ENCODE measurements at places on chromosomes 1 and 21.

DNA sequence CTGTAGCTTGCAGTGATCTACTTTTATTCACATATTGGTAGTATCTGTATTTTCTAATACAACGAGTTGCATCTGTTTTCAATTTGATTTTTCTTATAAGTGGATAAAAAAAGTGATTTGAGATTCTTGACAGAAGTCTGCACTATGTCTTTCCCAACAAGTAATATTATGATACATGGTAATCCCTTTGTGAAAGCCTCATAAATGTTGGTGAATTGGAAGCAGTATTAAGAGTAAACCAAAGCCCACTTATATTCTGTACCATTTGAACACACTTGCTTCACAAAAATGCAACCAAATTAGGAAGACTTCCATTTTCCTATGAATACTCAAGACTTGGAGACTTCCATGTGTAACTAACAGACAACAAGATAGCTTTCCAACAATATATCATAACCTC, 172.0 kb downstream of the HMCN1 start:
- no peak for DNase-seq

- no peak for DNase-seq
Measured at GRCh38 chr1:159058751-159059150, 17.8 kb downstream of the AIM2 start.

DNA sequence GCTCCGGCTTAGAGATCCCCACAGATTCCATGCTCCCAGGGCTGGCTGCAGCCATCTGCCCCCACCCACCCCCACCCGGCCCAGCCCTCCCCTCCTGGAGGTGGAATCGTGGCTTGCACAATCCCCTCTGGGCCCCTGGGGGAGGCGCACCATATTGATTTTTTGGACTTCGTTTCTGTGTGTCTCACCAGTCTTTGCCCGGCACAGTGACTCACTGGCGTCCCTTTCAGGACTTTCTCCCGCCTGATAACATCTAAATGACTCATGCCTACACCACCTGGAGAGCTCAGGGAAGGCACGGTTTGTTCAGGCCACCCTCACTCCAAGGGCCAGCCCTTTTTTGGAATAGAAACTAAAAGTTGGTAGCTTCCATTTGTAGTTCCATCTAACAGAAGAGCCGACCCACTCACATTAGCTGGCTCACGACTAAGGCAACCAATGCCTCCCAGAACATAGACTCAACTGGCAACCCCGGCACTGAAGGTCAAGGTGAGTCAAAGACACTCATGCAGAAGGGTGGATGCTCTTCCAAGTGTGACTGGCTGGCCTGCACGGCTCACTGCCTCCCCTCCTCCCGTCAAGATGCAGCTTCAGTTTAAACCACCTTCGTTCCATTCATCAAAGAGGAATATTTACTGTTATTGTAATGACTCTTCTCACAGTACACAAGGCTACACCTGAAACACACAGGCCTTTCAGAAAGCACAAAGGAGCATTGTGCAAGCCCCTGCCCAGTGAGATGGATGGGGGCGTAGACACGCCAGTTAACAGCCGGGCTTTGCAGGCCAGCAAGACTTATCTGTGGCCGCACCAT, 18.1 kb upstream of the ETS2 start:
- no peak for DNase-seq

GRCh38 chr21:34105947-34106541, 32.7 kb downstream of the MRPS6 start:
- no peak for DNase-seq

GRCh38 chr1:38059635-38060250, 13.2 kb upstream of the POU3F1 start:
- DNase-seq, result no peak

GRCh38 chr1:85460555-85461088, 4.3 kb downstream of the DDAH1 start:
- no peak for DNase-seq

DNA sequence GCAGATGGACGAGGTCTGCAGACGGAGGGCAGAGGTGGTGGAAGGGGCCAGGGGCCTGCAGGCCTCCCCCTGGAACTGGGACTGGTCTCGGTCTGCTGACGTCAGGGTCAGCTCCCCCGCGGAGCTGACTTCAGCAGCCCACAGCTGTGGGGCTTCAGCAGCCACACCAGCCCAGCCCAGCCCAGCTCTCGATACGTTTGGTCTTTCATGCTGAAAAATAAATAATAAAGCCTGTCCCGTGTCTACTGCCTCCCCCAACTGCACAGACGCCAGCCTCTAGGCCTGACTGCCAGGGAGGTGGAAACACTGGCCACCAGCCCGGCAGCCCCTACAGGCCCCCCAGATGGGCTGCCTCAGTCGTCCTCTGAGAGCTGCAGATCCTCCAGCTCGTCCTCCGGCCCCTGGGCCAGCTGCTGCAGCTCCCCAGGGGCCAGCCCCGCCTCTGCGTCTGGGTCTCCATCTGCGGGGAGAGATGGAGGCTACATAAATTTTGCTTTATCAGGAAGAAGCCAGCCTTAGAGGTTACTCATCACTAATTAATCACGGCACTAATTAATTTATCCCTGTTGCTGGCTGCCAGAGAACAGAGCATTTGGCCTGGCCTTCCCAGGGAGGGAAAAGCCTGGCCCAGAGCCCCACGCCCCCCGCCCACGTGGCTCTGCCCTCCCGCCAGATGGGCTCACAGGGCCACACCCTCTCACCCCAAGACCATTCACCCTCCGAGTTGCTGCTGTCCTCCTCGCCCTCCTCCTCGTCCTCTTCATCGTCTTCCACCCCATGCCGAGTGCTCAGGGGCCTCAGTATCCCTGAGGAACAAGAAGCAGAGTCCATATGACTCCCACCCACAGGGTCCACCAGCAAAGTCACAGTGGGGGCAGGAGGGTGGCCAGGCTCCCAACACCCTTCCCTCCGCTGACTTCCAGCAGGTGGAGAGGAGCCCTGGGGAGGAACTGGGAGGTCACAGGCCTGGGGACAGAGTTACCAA, 14.4 kb downstream of the NOC2L start:
- DNase-seq, result no peak

DNA sequence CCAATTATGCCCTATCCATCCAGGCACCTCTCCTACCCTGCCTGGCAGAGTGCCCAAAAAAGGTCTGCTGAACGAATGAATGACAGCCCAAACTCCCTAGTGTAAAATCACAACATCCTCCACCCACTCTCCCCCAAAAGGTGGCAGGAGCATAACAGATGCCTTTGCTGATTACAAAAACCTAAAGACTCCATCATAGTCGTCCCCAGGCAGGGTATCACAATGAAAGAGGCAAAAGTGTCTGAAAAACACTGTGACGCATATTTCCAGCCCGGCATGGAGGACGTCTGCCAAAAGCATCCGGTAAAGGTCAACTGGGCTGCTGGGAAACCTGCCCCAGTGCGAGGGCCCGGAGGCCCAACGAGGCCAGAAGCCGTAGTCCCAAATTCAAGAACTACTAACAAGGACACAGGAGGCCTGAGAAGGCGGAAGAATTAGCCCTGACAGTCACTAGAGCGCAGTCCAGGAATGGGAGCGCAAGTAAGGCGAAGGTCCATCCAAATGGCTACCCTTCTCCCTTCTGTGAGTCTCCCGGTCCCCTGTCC, 576 bp downstream of the SMIM12 start:
- no peak for DNase-seq

GRCh38 chr1:93815366-93816110, 63.5 kb downstream of the DNTTIP2 start:
- DNase-seq, result no peak

DNA sequence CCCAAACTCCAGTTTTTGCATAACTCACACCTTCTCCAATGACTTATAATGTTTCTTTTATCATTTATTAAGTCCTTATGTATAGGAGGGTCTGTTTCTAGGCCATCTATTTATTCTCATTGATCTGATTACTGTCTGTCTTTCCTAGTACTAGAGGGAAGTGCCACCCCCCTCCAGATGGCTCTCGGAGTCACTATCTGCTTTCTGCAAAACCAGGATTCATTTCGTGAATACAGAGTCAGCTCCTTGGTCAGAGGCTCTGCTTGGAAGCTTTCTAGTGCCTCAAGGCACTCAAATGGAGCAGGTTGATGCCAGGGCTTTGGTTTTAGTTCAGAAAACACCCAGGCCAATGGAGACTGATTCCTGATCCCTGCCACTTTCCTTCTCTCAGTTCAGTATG, 102.3 kb upstream of the CD34 start:
- DNase-seq, result no peak

DNA sequence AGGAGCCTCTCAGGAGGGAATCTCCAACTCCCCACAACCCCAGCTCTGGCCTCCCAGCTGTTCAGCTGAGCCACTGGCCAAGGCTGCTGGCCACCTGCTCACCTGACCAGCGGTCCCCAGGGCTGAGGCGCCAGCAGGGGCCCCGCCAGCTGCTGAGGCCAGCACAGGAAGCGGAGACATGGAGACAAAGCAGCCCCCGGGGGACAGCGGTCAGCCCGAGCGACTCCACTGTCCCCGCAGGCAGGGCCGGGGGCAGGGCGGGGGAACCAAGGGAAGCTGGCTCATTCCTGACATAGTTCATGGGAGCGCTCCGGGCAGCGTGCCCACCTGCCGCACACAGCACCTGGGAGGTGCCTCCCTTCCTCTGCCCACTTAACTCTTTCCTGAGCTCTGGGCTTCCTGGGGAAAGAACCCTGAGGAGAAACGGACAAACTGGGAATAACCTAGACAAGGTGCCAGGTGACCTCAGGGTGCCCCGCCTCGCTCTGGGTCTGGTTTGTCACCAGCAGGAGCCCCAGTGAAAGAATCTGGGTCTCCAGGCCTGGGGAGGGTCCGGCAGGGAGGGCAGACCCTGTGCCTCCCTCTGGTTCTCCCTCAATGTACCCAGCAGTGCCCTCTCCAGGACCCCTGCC, 10.7 kb downstream of the EPHA2 start:
- DNase-seq, result no peak

- no peak for DNase-seq
Measured at GRCh38 chr1:93079685-93080141, 630 bp downstream of the MTF2 start.

DNA sequence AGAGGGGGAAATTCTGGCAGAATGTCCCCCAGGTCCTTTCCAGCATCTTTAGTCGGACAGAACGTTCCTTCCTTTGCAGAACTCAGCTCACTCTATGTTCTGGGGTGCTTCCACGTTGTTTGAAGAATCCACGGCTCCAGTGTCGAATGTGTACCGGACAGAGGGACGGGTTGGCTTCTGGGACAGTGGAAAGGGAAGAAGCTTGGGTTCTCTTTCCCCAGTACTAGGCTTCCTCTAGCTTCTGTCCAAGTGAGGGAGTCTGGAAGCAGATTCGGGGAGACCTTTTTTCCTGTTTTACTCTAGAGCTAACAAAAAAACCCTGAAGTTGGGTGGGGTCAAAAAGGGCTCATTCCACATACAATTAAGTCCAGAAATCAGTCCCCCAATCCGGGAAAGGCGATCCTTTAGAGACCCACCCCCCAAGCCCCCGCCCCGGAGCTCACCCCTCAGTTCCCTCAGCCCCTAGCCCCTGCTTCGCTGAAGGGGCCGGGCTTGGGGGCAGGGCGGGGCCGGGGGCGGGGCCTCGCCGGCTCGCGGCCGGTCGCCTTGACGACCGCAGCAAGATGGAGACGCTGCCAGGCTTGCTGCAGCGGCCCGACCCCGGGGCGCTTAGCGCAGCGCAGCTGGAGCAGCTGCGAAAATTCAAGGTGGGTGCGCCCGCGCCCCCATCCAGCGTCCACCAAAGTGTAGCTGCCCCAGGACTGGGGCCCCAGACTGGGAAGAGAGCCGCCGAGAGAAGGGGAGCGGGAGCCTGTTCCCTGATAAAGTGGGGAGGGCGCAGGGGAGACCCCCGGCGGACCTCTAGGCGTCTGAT, at the start of gene RIIAD1:
TSS of gene RIIAD1 (plus strand) at position 549 of the 814 bp plus-strand sequence. CDS start at position 564, 15 bp downstream.
- no peak for DNase-seq

DNA sequence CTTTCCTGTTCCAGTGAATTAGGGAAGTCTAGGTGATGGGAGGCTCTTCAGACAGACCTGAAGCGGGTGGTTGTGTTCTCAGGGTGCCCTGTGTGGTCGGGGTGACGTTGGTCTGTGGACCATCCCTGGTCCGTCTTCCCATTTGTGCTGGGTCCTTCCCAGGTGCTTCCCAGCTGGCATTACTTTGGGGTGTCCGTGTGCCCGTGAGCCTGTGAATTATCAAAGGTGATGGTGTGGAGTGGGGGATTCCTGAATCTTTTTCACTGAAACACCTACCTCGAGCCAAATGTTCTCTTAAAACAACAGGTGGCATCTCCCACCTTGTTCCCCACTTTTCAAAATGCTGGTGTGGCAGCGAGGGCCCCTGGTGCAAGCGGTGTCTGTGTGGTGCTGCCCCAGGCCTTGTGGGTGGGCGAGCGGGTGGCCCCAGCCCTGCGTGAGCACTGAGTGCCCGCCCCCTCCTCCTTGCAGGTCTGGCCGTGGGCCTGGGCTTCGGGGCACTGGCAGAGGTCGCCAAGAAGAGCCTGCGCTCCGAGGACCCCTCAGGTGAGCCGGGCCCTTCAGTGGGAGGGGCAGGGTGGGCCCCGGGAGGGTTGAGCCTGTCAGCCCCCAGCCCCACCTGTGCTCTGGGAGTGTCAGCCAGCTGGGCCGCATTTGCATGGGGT, 37.0 kb downstream of the COQ8A start:
- no peak for DNase-seq

GRCh38 chr1:33329600-33330305, 8.9 kb upstream of the A3GALT2 start:
- no peak for DNase-seq

GRCh38 chr1:119544165-119544762, 37.3 kb downstream of the HSD3B1 start:
- no peak for DNase-seq

DNA sequence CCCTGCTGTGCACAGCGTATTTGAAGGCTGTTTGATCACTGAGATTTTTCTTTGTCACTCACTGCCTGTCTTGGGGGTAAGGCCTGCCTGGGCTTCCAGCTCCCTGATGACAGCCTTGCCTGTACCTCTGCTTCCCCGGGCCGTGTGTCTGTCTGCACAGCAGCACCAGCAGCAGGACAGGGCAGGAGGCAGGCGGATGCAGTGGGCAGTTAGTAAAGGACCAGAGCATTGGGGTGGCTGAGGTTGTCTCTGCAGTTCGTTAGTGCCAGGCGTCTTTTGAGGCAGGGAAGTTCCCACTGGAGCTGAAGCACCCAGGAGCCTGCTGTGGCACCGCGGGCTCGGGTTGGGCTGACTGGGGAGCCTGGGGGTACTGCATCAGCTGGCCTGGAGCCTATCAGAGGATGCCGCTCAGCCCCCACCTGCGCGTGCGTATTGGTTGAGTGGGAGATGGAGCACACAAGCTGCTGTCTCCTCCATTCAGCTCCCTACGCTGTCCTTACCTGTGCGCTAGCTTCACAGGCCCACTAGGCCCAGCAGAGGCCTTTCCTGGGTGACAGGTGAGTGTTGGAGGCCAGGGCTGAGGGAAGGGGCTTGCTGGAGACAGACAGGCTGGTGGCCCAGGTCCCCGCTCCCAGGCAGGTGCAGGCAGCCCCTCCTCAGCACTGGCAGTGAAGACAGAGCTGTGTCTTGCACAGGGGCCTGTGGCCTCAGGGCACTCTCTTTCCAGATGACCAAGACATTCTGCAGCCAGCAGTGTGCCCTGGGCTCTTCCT, 28.2 kb downstream of the SNAP47 start:
- DNase-seq, result no peak
